T-helper 2 cell (primary cell): ENCODE measurements at places on chromosomes 4 and X.

DNA sequence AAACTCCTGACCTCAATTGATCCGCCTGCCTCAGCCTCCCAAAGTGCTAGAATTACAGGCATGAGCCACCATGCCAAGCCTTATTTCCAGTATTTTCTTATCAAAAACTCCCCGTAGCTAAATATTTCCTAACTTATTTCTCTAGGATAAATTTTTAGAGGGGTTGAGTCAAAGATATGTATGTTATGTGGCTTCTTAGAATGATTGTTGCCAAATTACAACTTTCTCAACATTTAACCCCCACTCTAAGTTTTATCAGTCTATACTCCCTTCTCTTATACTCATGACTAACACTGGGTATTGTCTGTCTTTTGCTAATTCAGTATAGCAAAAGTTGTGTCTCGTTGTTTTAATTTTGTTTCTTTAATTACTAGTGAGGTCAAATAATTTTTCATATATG lies 187.7 kb upstream of the LNX1 start:
- no peak for DNase-seq

- DNase-seq, result no peak
These were observed 56.1 kb downstream of the CCSER1 start for GRCh38 chr4:90183254-90183653.

DNA sequence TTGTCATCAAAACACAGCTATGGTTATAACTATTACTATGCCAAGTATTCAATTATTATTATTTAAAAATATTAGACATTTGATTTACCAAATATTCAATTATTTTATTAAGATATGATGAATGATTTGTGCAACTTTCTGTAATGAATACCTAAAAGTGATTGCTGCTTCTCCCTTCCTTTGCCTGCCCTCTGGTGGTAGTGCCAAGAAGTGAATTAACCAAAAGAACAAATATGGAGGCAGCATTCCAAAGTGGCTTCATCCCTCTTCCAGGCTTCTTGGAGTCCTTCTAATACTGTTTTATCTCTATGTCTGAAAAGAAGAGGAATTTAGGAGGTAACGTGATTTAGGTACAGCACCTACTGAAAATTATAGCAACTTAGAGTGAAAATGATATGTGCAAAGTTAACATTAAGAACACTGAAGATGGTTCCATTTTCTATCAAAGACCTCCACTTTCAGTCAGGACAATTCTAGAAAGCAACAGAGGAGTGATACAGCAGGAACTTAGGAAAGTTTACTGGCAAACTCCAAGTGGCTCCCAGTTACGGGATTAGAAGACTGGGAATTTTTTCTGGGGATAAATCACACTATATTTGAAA lies 43.0 kb downstream of the ENPEP start:
- no peak for DNase-seq

DNA sequence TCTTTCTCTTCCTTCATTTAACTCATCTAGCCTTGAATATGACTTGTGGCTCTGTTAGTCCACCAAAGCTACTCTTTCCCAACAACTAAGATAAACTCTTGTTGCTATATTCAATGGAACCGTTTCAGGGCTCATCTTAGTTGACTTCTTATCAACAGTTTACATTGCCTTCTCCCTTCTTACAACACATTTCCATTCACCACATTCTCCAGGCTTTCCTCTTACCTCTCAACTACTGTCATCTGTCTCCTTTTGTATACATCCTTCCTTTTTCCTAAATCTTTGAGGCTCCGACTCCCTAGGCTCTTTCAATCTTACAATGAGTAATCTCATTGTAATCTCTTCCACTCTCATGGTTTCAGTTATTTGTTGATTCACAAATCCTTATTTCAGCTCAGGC lies 58.5 kb downstream of the NCAPG start:
- no peak for DNase-seq
